ENCODE measurements at places on chromosomes 5 and 9. TPM values are rescaled to one million over a fixed set of nuclear protein-coding genes. Genes with fewer than 3 reads are reported as not detected.

Gene SPAG8
- 0.95 TPM for total RNA-seq

Gene SLC36A2
- total RNA-seq: 13.1 TPM

Gene ABO
- 0.83 TPM for total RNA-seq

Gene SLCO6A1
- total RNA-seq: not detected

Gene CCNO
- total RNA-seq: not detected

Gene PAX5
- not detected for total RNA-seq

Gene ANKRD34B
- total RNA-seq: not detected

Gene IL31RA
- 0.15 TPM for total RNA-seq

Gene MARCHF11
- total RNA-seq: not detected

Gene SLC6A19
- not detected for total RNA-seq

Gene ELAVL2
- 0.32 TPM for total RNA-seq

Gene FAM221B
- total RNA-seq: not detected

DNA sequence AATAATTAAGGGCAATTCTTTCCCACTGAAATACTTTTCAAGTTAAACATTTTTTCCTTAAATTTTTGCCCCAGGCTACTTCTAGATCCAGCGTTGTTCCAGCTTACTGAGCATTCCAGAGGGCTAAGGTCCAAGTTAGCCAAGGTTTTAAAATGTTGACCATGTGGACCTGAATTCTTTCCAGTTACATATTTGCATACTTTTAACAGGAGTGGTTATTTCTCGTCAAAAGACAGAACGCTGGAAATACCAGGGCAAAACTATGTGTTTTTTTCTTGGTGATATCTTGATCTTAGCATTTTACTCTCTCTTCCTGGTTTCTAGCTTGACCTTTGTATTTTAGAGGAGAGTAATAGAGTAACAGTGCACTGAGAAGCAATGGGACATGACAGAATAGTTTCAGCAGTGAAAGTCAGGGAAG is 32.8 kb downstream of the TMC1 start:
- no peak for DNase-seq

GRCh38 chr9:93686880-93687236 is 110.5 kb downstream of the PHF2 start:
- no peak for DNase-seq

GRCh38 chr5:64861281-64861680 is 92.6 kb downstream of the CWC27 start:
- no peak for DNase-seq

DNA sequence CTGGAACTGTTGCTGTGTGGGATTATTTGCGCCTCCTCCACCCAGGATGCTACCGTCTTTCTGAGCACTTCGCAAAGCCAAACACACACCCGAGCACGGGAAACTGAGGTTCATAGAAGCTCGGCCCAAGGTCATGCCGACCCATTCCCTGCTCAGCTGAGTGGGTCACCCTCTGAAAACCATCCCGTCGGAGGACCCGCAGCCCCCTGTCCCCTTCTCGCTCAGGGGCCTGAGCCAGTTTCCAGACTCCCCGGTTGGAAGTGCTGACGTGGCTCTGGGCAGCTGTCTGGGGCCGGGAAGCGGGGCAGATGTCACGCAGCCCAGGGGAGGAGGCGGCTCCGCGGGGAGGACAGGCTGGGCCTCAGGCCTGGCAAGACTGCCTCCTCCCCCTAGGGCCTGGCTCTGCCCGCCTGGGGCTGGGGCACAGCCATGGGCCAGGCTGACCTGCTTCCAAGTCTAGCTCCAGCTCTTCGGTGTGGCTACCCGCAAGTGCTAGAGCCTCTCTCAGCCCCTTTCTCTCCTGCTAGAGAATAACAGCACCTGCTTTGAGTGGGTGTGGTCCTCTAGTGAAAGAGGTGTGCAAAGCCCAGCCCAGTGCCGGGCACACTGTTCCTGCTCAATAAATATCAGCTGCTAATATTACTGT is 9.9 kb upstream of the CXXC5 start:
- DNase-seq: peak; percentile 96

DNA sequence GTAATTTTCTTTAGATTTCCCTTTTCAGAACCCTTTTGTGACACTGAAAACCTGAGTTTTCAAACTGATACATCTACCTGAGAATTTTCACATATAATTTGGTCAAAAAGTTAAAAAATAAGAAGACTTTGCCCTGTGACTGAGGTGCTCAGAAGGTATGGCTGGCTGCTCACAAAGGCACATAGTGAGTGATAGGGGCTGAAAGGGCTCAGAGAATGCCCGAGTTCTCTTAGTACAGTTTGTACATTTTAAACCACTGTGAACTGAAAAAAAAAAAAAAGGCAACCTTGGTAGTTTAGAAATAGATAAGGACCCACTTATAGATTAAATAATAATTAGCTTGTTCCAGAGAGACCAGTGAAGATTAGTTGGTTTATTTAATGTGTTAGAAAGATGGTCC is 18.1 kb upstream of the PSAT1 start:
- no peak for DNase-seq

DNA sequence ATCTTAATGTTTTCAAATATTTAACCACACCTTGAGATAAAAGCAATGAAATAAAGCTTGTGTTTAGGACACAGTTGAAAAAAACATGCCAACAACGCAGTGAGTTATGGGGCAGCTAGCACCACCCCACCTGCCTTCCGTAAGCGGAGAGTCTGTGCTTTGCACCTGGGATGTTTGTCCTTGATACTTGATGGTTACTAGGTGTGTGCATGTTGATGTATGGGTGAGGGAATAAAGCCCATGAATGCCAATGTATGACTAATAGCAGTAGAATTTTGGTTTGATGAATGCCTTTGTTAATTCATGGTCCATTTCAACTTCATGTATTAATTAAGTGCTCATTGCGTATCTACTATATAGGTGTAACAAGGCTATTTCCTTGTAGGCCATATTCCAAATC is 74.0 kb downstream of the PCSK5 start:
- no peak for DNase-seq

GRCh38 chr5:5203451-5203850 is 63.3 kb downstream of the ADAMTS16 start:
- DNase-seq: no peak

DNA sequence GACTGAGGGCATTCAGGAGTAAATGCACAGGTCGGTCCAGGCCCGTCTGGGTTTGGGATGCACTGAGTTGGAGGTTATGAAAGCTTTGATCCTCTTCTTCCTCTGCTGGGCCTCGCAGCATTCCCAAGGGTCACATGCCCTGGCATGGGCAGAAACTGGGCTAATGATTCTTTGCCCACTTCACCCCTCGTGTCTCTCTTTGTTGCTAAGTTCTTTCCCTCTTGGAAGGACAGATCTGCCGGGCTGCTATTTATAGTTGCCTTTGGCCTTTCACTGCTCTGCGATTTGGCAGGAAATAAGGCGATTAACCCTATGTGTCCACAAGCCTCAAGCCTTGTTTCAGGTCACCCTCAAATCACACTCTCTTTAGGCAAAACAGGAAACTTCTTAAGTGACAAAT is 66.9 kb downstream of the ENTREP1 start:
- peak; percentile 62 for DNase-seq

GRCh38 chr5:156850206-156850751 is at the start of gene PPP1R2B:
Gene PPP1R2B, plus strand, starts transcription at chr5:156850295. Its CDS starts 268 bp downstream, at chr5:156850563.
- no peak for DNase-seq

DNA sequence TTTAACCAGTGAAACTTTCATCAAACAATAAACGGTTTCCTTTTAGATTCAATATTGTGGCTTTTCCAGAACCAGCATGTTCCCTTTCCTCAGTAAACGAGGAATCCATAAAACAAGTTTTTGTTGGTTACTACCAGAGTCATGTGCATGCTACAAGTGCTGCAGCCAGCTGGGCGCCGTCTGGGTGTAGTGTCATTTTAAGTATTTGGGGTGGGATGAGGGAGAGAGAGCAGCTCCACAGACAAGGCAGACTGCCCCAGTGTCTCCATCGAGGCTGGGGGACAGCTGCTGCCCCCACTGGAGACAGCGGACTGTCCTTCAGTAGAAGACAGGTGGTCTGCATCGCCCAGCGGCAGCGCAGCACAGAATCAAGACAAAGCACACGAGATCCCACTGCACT is 17.3 kb downstream of the ARPC5L start:
- no peak for DNase-seq

DNA sequence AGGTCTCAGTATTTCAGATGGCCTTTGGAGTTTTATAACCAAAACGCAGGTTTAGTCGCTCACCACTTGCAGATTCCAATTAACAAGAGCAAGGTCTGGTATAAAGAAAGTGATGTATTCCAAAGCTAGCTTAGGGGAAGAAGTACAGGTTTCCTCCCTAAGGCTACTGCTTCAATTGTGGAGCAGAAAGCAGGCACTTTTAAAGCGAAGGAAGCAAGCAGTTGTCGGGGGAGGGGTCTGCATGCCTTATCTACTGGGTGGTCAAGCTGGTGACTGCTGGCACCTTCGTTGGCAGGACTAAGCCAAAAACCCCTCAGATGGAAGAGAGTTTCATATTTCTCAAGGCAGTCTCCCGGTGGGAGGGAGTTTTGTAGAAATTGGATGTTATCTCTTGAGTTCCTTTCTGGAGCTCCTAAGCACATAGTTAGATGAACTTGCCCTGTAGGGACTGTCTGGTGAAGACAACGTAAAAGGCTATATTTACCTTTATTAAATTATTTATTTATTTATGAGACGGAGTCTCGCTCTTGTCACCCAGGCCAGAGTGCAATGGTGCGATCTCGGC is 1.6 kb upstream of the TMEM245 start:
- DNase-seq: no peak

DNA sequence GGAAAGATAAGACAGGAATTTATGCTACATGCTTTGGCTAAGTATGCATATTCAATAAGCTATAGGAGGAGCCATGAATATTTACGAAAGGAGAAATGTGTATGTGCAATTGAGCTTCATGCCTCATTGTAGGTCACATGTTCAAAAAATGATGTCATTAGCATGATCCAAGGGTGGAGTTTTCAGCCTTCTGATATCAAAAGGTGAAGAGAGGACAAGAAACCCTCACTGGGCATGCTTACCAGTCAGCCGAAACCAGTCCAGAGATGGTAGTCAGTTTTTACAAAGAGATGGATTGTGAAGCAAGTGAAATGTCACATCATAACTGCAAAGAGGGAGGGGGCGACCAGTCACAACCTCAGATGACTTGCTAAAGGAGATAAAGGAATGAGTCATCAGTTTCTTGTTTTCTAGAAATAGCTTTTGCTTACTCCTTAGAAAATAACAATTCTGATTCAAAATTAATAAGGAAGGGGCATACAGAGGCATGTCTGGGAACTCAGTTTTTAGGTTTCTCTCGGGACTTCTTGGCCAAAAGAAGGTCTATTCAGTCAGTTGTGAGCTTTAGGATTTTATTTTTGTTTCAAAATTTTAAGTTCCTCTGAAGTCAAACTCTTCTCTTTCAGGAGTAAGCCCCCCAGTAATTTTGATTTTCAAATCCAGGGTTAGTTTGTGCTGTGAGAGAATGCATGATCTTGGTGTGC is 1067.8 kb upstream of the EDIL3 start:
- no peak for DNase-seq

DNA sequence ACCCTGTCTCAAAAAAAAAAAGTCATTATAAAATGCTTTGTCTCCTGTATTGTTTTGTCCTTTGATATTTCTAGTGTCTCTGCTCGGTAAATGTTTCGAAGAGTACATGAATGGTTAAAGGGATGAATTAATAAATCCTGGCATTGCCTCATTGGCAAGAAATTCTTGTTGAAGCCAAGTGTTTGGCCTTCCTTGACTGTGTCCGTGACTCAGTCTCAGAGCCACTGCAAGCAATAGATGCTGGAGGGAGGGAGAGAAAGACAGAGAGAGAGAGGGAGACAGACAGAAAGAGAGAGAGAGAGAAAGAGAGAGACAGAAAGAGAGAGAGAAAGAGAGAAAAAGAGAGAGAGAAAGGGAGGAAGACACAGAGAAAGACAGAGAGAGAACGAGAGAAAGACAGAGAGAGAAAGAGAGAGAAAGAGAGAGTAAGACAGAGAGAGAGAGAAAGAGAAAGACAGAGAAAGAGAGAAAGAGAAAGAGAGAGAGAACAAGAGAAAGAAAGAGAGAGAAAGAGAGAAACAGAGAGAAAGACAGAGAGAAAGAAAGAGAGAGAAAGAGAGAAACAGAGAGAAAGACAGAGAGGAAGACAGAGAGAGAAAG is 72.5 kb upstream of the RXRA start:
- DNase-seq: no peak

- DNase-seq: no peak
These were observed 53.0 kb upstream of the BOD1 start for GRCh38 chr5:173669483-173669882.

DNA sequence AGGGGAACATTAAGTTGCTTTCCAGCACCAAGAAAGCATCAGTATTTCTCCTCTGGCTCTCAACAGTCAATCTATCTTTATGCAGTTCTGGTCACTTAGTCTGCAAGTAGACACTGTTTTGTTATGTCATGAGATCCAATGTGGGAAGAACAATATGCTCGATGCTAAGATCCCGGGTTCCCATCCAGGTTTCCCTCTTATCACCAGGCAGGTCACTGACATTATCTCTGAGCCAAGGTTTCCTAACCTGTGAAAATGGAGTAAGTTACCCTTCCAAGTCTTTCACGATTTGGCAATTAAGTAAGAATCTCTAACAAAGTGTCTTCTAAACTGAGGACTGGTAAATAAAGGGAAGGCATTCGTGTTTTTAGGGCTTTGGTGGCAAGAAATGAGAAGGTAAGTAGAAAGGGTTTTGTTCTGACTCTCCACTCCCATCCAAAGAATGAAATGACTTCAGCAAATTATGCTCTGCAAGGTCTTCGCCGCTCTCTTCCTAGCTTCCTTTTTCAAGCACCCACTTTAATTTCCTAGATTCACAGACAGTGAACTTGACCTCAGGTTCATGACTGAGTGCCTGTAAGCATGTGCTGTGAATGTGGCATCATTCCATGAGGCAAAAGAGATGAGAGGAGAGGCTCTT is 86.4 kb downstream of the DCP2 start:
- no peak for DNase-seq

- DNase-seq: no peak
These were observed 474.4 kb downstream of the TLE1 start for GRCh38 chr9:81214975-81215374.

DNA sequence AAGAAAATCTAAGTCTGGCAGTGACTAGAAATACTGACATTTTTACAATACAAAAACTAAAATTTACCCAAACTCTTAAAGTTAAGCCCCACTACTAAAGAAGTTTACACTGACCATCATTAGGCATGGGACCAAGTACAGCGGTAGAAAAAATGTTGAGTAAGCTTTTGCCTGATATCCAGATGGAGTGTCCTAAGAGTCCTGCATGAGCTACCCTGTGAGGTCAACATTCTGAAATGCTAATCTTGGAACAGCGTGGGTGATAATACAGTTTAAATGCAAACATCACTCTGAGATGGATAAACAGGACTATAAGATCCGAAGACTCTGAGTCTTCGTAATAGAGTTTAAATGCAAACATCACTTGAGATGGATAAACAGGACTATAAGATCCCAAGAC is 189.7 kb downstream of the DCP2 start:
- DNase-seq: no peak

GRCh38 chr9:18437315-18438201 is 36.4 kb upstream of the ADAMTSL1 start:
- peak; percentile 52 for DNase-seq

- DNase-seq: no peak
These were observed 120.1 kb upstream of the SLC28A3 start for GRCh38 chr9:84460695-84461094.
